ENCODE measurements at places on chromosomes 12 and 14.
A peak's percentile ranks its signal among the peaks of the same experiment; 100 is the strongest.

GRCh38 chr12:129927316-129927900 is 23.6 kb upstream of the TMEM132D start:
- no peak for DNase-seq

DNA sequence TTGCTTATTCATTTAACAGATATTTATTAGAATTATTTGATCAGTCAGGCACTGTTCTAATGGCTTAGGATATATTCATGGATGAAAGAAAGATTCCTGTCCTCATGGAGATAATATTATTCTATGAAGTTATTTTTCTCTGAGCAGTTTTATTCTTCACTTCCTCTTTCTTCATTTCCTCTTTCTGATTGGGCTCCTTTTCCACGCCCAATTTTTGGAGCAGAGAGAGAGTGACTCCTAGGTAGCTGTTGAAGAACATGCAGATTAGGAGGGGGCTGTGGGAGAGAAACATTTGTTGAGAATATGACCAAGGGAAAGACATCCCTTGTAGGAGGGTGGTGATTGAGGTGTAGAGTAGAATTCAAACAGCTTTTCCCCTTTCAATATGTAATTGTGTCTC is 6.0 kb upstream of the YARS2 start:
- DNase-seq, result no peak

DNA sequence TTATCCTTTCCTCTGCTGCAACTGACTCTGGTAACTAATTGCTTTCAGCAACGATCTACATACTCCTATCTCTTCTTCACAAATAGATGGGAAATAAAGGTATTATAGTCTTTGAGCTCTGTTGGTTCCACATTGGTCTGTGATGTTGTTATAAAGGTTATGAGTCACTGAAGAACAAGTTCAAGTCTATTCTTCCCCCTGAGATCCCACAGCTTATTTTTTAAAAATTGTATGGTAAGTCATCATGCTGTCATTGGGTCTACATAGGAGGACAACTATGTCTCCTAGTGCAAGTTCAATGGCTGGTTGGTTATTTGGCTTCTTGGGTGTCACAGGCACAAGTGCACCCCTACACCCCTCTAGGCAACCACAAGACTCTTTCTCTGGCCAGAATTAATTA is 49.6 kb upstream of the PTCSC3 start:
- DNase-seq, result no peak

DNA sequence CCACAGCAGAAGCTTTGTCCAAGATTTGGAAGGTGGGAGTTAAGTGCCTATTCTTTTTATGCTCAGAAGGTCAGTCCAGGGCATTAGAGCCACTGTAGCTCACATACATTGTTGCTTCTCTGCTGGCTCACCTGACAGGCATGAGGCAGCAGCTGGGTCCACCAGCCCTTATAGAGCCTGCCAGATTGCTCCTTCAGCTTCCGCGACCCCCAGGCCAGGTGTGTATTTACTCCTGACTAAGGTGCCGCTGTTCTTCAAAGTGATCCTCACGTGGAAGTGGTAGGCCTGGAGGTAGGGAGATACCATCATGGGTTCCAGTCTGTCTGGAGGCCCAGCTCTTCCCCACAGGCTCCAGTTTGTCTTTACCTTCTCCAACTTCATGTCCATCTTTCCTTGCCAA is 17.5 kb upstream of the CPM start:
- DNase-seq, result no peak

DNA sequence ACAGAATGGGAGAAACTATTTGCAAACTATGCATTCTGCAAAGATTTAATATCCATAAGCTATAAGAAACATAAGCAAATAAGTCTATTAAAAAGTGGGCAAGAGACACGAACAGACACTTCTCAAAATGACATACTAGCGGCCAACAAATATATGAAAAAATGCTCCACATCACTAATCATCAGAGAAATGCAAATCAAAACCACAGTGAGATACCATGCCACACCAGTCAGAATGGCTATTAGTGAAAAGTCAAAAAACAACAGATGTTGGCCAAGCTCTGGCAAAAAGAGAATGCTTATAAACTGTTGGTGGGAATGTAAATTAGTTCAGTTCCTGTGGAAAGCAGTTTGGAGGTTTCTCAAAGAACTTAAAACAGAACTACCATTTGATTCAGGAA is 121.3 kb downstream of the KCNMB4 start:
- no peak for DNase-seq

DNA sequence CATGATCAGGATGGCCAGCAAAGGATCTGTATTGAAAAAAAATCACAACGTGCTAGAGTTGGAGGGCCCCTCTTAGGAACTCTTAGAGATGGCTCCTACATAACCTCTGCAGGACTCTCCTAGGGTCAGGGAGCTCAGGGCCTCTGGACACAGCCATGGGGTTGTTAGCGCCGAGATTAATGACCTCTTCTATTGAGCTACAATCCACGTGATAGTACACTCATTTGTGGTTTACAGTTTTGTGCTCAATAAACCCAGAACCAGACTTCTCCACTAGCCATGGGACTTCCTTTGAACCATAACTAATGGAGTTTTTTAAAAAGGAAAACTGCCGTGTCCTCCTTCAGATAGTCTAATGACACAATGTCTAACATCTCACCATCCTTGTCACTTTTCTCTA is 29.6 kb upstream of the HDAC7 start:
- DNase-seq, result no peak

DNA sequence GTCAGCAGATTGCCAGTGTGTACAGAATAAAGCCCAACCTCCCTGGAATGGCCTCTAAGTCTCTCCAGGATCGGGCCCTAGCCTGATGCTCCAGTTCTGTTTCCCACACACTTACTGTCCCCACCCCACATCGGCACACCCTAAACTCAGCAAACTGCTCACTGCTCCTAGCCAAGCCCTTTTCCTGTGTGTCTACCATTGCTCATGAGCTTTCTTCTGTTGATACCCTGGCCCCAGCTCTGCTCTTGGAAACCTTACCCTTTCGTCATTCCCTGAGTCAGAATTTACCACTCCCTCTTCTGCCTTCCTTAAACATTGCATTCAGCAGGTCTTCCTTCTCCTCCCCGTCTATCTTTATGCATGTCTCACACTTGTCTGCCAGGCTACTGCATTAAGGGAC is 158.9 kb downstream of the TMX1 start:
- DNase-seq, result no peak

DNA sequence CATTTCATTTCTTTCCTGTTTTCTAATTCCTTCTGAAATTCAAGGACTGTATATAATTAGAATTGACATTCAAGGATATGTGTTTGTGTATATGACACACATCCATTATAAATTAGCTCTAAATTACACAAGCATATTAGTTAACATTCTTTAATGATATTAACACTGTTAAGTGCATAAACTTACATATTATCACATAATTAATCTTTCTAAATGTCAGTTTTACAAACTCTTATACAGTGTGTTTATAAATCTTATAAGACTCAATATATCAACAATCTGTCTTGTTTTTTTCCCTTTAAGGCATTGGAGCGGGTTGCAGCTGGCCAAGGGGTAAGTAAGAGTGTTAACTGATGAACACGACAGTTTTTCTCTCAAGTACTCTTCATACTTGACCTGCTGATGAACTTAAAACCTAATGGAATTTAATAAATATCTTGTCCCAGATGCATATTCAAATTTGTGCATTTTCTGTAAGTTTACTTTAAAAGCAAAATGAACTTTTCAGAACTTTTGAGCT is 76.1 kb downstream of the METTL25 start:
- no peak for DNase-seq

DNA sequence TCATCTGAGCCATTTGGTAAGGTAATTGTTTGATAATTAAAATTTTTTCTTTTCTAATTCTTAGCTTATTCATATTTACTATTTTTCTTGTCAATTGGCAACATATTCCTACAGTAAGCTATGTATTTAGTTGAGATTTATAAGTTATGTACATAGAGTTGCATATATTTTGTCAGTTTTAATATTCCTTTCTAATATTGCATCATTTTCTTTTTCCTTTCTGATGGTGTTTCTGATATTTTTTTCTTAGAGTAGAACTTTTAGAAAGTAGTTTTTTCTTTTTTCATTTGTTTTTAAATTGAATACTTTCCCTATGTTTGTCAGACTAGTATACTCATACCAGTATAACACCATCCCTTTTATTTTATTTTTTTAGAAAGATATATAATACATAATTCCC is 131.3 kb downstream of the TTC6 start:
- no peak for DNase-seq

DNA sequence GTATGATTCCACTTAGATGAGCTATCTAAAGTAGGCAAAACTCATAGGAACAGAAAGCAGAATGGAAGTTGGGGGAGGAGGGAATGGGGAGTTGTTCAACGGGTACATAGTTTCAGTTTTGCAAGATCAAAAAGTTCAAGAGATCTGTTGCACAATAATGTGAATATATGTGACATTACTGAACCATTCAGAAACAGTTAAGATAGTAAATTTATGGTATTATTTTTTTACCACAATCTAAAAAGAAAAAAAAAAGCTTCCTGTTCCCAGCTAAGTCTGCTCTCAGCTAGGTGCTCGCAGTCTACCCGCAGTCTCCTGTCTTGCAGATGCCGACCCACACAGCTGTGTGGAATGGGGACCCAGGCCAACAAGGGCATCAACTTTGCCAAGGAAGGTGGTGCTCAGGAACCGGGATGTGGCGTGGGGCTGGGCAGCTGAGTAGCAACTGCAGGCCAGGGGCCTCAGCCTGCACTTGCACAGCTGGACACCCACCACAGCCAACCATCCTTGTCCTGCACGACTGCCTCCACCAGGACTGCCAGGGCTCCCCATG is 15.3 kb upstream of the ANO6 start:
- DNase-seq, result no peak

GRCh38 chr12:114757684-114758325 is 73.8 kb upstream of the TBX3 start:
- no peak for DNase-seq

GRCh38 chr12:117863002-117863709 is 105.6 kb downstream of the KSR2 start:
- DNase-seq, result no peak

DNA sequence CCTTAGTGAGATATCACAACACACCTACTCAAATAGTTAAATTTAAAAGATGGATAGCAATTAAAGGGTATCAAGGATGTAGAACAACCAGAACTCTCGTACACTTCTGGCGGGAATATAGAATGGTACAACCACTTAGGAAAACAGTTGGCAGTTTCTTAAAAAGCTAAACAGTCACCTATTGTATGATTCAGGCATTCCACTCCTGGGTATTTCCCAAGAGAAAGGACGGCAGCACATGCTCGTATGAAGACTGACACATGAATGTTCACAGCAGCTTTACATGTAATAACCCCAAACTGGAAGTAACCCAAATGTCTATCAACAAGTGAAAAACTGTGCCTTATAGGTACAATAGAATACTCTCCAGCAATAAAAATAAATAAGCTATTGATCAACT is 465.2 kb downstream of the VRK1 start:
- no peak for DNase-seq

- DNase-seq, result peak; percentile 72
These were observed 8.0 kb downstream of the SCNN1A start for GRCh38 chr12:6367065-6367968.

GRCh38 chr12:115672506-115673080 is 604.9 kb downstream of the MED13L start:
- no peak for DNase-seq

GRCh38 chr12:96146747-96147146 is 47.4 kb upstream of the ELK3 start:
- no peak for DNase-seq

DNA sequence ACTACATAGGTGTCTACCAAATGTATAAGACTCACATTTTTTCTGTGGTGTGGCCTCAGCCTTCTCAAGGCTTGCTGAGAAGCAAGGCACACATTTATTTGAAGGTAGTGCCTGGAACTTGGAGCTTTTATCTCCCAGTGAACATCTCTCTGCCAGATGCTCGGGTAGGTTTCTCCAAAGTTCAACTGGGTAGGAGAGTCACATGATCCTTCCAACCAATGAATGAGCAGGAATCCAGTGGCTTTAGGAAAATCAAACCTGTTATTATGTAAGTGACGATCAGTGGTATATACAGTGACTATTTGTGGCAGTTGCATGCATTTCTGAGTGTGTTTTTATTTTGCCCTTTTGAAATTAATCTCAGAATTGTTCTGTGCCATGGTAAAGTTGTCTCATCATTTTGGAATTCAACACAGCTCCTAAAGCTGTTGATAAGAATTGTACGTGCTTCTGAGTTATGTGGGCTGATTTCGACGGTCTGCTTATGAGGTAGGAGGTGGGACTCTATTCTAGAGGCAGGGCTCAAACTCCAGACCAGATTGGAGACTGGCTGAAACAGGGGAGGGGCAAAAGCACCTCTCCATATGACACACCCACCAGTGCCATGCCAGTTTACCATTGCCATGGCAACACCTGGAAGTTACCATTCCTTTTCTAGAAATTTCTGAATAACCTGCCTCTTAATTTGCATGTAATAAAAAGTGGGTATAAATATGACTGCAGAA is 57.6 kb downstream of the EID3 start:
- DNase-seq, result no peak

DNA sequence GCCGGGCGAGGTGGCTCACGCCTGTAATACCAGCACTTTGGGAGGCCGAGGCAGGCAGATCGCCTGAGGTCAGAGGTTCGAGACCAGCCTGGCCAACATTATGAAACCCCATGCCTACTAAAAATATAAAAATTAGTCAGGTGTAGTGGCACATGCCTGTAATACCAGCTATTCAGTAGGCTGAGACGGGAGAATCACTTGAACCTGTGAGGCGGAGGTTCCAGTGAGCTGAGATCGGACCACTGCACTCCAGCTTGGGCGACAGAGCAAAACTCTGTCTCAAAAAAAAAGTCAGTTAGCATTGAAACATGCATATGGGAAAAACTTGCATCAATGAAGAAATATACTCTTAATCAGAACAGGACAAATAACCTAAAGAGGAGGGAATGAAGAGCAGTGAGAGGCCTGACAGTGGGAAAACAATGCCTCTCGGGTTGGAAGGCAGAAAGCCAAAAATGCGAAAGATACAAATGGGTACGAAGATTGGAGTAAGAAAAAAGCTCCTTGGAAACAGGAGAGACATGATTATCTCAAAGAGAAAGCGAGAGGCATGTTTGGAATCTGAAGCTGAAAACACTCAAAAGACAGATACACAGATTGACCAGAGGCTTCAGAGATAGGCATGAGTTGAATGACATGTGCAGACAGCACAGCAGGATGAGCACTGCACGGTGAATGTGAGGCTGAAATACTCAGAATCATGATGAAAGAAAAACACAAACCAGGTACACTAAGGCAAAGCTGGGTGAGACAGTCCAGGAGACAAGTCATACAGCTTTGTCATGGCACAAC is 30.6 kb downstream of the RESF1 start:
- no peak for DNase-seq

Measured in CD8-positive, alpha-beta T cell (primary cell).